ENCODE measurements at places on chromosomes 2 and 18.
A peak's percentile ranks its signal among the peaks of the same experiment; 100 is the strongest.

DNA sequence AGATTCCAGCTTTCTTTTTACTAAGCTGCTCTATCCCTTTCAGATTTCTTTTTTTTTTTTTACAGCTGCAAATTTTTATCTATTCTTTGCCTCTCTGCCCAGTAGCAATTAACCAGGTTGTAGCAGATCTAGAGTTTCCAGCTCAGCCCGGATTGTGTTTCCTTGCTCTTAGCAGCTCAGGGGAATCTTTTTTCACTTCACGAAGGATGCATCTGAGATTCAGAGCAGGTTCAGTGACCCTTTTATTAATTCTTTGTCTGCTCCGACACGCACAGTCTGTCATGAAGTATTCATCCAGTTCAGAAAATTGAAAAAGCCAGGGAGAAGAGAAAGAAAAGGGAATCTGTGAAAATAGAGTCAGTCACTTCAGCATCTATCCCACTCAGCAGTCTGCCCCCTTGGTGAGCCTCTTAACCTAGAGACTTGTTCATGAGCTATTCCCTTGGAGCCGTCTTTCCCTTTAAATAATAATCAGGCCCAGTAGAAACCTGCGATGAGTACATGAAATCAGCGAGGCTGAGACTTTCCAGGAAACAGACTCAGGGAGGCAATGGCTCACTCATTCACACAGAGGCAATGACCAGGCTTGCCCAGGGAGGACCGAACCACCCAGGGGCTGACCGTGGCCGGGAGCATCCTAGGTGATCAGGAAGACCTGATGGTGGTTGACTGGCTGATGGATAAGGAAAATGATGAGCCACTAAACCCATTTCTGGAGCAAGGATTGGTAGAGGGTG lies 103.4 kb upstream of the ITGA6 start:
- no peak for DNase-seq

GRCh38 chr18:47731276-47731675 lies 199.2 kb downstream of the SMAD2 start:
- no peak for DNase-seq

- no peak for DNase-seq
Observed at GRCh38 chr2:11824901-11825828, 78.7 kb downstream of the LPIN1 start.

DNA sequence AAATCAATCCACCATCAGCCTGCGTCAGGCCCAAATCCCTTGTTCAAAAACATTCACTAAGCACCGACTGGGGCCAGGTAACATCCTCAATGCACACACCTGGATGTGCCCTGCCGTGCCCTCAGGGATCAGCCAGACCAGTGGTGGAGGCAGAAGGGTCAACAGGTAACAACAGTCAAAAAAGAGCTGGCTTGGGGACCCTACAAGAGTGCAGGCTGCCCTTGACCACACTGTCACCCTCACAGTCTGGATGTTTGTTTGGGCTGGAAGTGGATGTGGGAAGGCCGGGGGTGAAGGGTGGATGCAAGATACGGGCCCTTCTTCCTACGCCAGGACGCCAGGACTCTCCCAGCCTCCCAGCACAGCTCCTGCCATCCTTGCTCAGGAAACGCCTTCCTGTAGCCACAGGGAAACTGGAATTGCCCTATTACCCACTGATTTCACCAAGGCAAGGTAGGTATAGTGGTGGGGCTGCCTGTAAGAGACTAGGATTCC lies 2.7 kb downstream of the BIN1 start:
- peak; percentile 20 for DNase-seq

GRCh38 chr2:123085484-123085883 lies 939.6 kb upstream of the CNTNAP5 start:
- no peak for DNase-seq

DNA sequence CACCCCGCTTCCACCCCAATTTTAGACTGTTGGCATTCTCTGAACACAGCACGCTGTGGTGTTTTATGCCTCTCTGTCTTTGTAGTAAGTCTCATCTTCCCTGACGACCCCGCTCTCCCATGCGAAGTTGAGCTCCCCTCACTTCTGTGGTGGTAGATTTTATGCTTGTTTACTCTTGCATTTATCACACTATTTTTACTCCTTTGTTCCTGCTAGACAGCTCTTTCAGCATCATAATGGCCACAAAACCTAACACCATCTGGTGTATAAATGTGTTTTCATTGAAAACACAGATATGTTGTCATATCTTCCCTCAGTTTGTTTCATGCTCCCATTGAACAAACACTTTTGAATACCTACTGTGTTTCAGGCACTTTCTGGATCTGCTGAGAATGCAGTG lies 57.1 kb downstream of the PKP4 start:
- no peak for DNase-seq

- no peak for DNase-seq
Observed at GRCh38 chr2:176079831-176080539, 3.8 kb downstream of the EVX2 start.

GRCh38 chr2:30566631-30567030 lies 119.6 kb downstream of the LCLAT1 start:
- DNase-seq: no peak

- no peak for DNase-seq
Observed at GRCh38 chr2:75241696-75242095, 42.4 kb upstream of the TACR1 start.

- DNase-seq: no peak
Observed at GRCh38 chr2:237253046-237253702, 160.8 kb downstream of the COL6A3 start.

GRCh38 chr2:216635701-216636550 lies 2.7 kb downstream of the IGFBP2 start:
- no peak for DNase-seq

- no peak for DNase-seq
Observed at GRCh38 chr2:164735309-164735919, 106.2 kb downstream of the COBLL1 start.

DNA sequence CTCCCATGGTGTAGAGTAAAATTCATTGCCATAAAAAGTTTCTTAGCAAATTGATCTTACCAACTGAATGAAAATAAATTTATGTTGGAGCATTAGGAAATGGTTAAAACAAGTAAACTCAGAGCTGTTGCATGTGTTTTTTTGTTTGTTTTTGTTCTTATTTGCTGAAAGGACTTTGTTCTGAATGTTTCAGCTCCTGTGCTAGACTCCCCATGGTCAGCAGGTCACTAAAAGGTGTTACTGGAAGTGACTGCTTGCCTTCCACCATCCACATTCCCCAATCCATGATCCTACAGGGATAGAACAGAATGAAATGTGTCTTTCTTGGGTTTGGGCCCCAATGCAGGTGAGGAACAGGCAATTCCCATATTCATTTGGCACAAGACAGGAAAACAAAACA lies 101.8 kb downstream of the ALK start:
- DNase-seq: no peak

DNA sequence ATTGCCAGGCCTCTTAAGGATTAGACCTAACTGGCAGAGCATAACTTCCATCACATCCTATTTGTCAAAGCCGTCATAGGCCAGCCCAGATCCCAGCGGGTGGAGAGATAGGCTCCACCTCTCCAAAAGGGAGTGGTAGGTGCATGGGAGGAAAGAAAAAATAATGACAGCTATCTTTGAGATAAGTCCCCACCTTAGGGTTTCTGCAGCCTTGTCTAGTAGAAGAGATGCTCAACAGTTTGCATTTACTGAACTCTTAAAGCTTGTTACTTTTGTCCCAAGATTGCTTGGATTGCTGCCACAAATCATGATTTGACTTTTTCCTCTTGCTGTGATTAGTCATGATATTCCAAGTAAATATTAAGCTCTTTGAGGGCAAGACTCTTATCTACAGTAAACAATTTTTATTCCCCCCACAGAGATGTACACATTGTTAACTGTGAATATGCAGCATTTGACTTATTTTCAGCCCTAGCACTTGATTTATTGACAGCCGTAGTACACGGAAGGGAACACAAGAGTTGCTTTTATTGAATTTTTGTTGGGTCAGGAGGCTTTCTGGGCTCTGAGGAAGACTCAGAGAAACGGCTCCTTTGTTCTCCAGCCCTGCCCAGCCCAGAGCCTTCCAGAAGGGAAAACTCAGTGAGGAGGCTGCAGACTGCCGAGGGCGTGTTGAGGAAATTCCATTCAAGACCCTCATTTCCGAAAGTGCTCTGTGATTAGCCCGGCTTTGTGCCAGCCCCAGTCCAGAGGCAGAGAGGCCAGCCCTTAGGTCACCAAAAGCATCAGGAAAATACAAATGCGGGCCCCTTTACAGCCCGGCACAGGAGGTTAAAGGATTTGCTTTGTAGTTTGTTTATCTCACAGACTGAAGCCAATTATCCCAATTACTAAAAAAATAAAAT lies 75.5 kb upstream of the ZNF532 start:
- no peak for DNase-seq

GRCh38 chr2:208280933-208281332 lies 14.9 kb downstream of the PIKFYVE start:
- DNase-seq: no peak

GRCh38 chr2:216192181-216192580 lies 83.0 kb downstream of the XRCC5 start:
- DNase-seq: no peak

GRCh38 chr2:198700319-198700718 lies 757.4 kb downstream of the SATB2 start:
- no peak for DNase-seq

- DNase-seq: no peak
Observed at GRCh38 chr2:172985139-172985892, 90.3 kb upstream of the MAP3K20 start.

GRCh38 chr18:56532176-56532840 lies 106.1 kb downstream of the TXNL1 start:
- no peak for DNase-seq

GRCh38 chr2:121134728-121135127 lies 150.3 kb downstream of the TFCP2L1 start:
- no peak for DNase-seq

GRCh38 chr18:9283791-9284190 lies 50.8 kb upstream of the TWSG1 start:
- DNase-seq: no peak

DNA sequence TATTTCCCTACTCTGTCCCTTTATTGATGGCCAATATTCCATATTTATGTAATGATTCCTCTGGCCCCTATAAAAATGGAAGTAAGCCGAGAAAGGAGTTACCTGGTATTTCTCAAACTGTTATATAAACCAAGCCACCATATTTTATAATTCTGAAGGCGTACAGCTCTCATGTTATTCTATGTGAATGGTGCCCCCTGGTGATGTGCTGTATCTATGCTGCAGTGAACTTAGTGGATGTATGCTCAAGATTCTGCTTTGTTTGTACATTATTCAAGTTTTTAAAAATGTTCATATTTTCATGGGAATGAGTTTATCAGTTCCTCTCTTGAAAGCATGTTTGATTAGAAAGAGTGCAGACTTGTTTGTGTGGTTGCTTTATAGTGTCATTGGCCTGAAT lies 194.5 kb upstream of the LRRTM1 start:
- DNase-seq: peak; percentile 30

DNA sequence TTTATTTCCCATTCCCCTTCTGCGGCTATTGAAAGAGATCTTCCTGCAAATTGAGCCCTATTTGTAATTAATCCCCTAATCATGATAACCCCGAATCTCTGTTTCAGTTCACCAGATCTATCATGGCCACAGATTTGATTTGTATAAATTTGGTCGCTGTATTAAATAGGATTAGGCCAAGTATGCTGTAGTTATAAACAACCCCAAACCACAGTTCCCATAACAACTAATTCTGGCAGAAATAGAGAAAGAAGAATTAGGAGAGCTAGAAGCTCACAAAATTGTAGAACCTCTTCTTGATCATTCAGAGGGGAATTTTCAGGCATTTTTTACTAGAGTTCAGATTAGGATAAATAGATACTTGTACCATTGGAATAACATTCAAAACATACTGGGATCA lies 433.7 kb upstream of the TNP1 start:
- DNase-seq: no peak

- no peak for DNase-seq
Observed at GRCh38 chr18:32368991-32369390, 101.7 kb downstream of the GAREM1 start.

DNA sequence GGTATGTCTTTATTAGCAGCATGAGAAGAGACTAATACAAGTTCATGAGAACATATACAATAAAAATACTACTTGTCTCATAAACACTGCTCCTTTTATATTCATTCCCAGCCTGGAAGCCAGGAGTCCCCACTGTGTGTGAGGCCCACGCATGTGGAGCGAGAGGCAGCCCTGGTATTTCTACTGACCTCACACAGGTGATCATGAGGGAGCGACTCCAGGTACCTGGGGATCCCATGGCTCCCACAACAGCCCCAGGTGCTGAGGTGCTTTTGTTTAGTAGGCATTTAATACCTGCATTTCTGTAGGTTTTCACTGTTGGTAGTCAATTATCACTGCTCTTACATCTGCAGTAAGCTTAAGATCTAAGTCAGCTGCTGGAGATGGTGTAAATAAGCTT lies 75.2 kb downstream of the ZNF516 start:
- no peak for DNase-seq

DNA sequence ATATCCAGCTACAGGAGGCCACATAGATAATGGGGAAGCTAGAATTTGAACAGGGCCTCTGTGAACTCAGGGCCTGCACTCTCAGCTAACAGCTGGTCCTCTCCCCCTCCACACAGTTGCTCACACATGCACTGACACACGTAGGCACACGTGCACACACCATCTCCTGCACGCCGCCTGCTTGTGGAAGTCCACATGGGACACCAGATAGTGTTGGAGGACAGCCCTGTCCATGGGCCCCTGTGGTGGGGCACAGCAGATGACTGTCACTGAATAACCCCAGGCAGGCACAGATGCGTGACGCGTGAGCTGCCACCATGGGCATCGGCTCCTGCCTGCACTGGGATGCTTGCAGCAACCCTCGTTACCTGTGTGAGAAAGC lies 52.9 kb downstream of the ADI1 start:
- DNase-seq: no peak

DNA sequence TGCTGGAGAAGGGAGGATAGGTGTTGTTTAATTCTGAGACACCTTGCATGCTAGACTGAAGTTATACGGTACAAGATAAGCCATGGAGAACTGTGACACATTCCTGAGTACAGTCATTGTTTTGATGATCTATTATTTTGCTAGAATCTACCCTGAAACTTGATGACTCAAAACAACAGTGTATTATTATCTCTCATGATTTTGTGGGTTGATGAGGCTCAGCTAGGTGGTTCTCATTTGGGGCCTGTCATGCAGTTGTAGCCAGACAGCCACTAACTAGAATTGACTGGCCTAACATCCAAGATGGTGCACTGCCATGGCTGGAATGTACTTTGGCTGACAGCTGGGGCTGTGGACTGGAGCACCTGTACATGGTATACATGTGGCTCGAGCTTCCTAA lies 5.4 kb upstream of the IL1R1 start:
- DNase-seq: no peak

- no peak for DNase-seq
Observed at GRCh38 chr2:169112841-169113240, 43.5 kb downstream of the DHRS9 start.

GRCh38 chr2:48699348-48699930 lies 56.1 kb downstream of the LHCGR start:
- DNase-seq: no peak

GRCh38 chr2:155109527-155109926 lies 411.0 kb downstream of the KCNJ3 start:
- DNase-seq: no peak

GRCh38 chr18:68150961-68151360 lies 563.9 kb downstream of the TMX3 start:
- DNase-seq: no peak
